ENCODE measurements at places on chromosomes 11 and 22.
A peak's percentile ranks its signal among the peaks of the same experiment; 100 is the strongest.

GRCh38 chr22:34416022-34416860 is 496.0 kb upstream of the LARGE1 start:
- H3K4me3 ChIP-seq = no peak overlapping the region
- H3K36me3 ChIP-seq = no peaks in the 10 kb centered on the region
- no peaks in the 10 kb centered on the region for H3K4me1 ChIP-seq
- H3K27me3 ChIP-seq = no peaks in the 10 kb centered on the region

DNA sequence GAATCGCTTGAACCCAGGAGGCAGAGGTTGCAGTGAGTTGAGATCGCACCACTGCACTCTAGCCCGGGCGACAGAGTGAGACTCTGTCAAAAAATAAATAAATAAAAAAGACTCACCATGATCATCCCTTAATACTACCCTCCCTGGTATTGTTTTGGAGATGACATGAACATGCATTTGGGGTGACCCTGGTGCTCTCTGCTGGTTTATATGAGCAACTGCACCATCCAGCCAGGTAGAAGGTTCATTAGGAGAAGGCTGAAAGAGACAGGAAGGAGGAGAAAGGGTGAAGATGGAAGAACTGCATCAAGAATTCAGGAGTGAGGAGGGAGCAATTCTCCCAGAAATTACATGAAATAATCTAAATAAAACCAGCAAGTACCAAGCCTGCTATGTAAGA is 37.8 kb downstream of the SLC5A1 start:
- no peak overlapping the region for H3K27ac ChIP-seq
- H3K4me1 ChIP-seq = no peaks in the 10 kb centered on the region
- no peak overlapping the region for H3K4me3 ChIP-seq
- H3K27me3 ChIP-seq = peaks cover 3% of the 10 kb centered on the region
- H3K36me3 ChIP-seq = no peaks in the 10 kb centered on the region

GRCh38 chr11:31956310-31956709 is 134.6 kb upstream of the RCN1 start:
- H3K27me3 ChIP-seq = no peaks in the 10 kb centered on the region
- H3K4me3 ChIP-seq = no peak overlapping the region
- no peak overlapping the region for H3K27ac ChIP-seq
- no peaks in the 10 kb centered on the region for H3K4me1 ChIP-seq

- H3K27me3 ChIP-seq = no peaks in the 10 kb centered on the region
- H3K4me1 ChIP-seq = no peaks in the 10 kb centered on the region
- no peak for DNase-seq
Observed at GRCh38 chr22:48880749-48881148, 946.9 kb downstream of the BRD1 start.

DNA sequence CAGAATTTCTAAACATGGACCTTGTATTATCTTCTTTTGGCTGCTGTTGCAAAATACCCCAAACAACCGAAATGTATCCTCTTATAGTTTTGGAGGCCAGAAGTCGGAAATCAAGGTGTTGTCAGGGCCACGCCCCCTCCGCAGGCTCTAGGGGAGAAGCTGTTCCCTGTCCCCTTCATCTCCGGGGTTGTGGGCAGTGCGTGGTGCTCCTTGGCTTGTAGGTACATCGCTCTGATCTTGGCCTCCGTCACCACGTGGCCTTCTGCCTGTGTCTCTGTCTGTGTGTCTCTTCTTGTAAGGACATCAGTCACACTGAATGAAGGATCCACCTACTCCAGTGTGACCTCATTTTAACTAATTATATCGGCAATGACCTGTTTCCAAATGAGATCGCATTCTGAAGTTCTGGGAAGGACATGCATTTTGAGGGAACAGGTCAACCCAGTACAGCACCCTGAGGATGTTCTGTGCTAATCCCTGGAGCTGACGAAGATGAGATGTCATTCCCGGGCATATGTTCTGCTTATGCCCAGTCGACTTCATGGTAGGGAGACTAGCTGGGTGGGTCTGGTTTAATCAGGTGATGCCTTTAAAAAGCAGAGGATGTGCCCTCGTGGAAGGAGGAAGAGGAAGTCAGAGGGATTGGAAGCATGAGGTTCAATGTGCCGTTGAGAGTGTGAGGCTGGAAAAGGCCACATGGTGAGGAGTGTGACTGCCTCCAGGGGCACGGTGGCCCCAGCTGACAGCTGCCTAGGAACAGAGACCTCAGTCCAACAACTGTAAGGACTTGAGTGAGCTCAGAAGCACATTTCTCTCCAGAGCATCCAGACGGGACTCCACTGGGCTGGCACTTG is 531.1 kb downstream of the TBC1D22A start:
- DNase-seq = no peak
- H3K27ac ChIP-seq = no peak overlapping the region
- H3K36me3 ChIP-seq = no peaks in the 10 kb centered on the region
- H3K27me3 ChIP-seq = no peaks in the 10 kb centered on the region
- no peaks in the 10 kb centered on the region for H3K4me1 ChIP-seq

- H3K4me3 ChIP-seq = peak overlapping the region; percentile 64
- peaks cover 7% of the 10 kb centered on the region for H3K27me3 ChIP-seq
- H3K36me3 ChIP-seq = peaks cover 2% of the 10 kb centered on the region
- peak; percentile 21 for DNase-seq
- H3K27ac ChIP-seq = peak overlapping the region; percentile 65
Observed at GRCh38 chr11:33867996-33868646, 23.8 kb downstream of the LMO2 start.
